ENCODE measurements at places on chromosomes 11 and 22.

GRCh38 chr11:99117603-99118002 lies 96.9 kb downstream of the CNTN5 start:
- DNase-seq: no peak

GRCh38 chr11:17267576-17267975 lies 9.0 kb upstream of the NUCB2 start:
- no peak for DNase-seq

GRCh38 chr11:2137202-2138067 lies 1.8 kb downstream of the IGF2 start:
- no peak for DNase-seq

GRCh38 chr11:87431392-87431791 lies 393.7 kb downstream of the TMEM135 start:
- no peak for DNase-seq

DNA sequence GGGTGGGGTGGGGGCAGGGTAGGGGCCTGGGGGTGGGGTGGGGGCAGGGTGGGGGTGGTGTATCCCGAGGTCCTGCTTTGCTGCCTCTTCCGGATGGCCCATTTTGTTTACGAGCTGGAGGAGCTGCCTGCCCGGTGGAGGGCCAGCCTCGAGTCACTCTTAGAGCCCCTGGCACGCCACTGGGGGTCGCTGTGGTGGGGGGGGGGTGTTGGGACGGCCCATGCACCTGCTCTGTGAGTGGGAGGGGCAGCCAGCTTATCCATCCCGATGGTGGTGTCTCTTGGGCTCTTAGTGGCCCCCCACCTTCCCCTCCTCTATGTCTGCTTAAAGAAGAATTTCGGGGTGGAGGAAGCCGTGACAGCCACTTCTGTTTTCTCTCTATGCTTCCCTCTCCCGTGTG lies 24.6 kb downstream of the MRGPRD start:
- peak; percentile 52 for DNase-seq

- DNase-seq: no peak
These were observed 18.1 kb downstream of the LRP4 start for GRCh38 chr11:46900091-46900746.

- DNase-seq: peak; percentile 68
These were observed 29.2 kb upstream of the XBP1 start for GRCh38 chr22:28829358-28830181.

- no peak for DNase-seq
These were observed 21.2 kb downstream of the GDPD5 start for GRCh38 chr11:75504501-75504900.

DNA sequence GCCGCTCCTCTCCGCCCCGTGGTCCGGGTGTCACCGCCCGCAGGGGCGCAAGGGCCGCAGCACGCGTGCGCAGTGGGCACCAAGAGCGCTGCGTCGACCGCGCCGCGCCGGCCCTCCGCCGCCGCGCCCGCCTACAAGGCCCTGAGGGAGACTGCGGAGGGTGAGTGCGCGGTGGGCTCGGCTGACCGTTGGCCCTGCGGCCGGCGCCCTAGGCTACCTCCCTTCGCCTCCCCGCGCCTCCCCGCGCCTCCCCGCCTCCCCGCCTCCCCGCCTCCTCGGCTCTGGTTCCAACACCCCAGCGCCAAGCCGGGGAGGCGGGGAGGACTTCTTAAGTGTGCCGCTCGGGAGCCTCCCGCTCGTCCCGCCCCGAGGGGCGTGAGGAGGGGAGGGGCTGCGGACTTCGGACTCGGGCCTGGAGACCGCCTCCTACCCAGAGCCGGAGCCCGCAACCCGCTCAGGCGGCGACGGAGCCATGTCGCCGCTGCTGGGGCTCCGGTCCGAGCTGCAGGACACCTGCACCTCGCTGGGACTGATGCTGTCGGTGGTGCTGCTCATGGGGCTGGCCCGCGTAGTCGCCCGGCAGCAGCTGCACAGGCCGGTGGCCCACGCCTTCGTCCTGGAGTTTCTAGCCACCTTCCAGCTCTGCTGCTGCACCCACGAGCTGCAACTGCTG lies at the start of gene AQP11:
AQP11 (plus strand) TSS at position 433 of the 673 bp plus-strand sequence; CDS start at position 473, 40 bp downstream.
- peak; percentile 19 for DNase-seq

GRCh38 chr11:116730601-116731000 lies 42.2 kb downstream of the BUD13 start:
- no peak for DNase-seq

- DNase-seq: no peak
These were observed 49.8 kb upstream of the SPATA19 start for GRCh38 chr11:133895061-133895479.

Measured in T-helper 9 cell (primary cell).